ENCODE measurements at places on chromosomes 6 and 20. TPM values are rescaled to one million over a fixed set of nuclear protein-coding genes. Genes with fewer than 3 reads are reported as not detected.

GRCh38 chr6:15357782-15358181, 111.9 kb downstream of the JARID2 start:
- H3K27ac ChIP-seq: no peak overlapping the region
- H3K36me3 ChIP-seq: no peaks in the 10 kb centered on the region
- no peaks in the 10 kb centered on the region for H3K27me3 ChIP-seq
- H3K4me1 ChIP-seq: peaks cover 70% of the 10 kb centered on the region
- H3K4me3 ChIP-seq: no peak overlapping the region
- DNase-seq: no peak

DNA sequence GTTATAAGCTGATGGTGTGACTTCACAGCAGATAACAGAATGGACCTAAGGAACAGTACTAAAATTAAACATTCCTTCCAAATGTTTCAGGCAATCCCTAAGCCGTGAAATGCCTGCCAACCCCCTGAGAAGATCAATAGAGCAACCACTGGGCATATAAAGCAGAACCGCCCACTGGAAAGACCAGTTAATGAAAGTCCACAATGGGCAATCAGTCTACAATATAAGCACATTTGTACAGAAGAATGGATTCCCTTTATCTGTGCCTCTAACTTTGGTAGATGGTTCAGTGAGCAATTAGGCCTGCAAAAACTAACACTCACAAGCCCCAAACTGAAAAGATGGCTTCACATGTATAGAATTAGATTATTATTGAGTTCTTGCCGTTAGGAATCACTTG, 286.6 kb downstream of the UBE3D start:
- no peaks in the 10 kb centered on the region for H3K36me3 ChIP-seq
- H3K4me1 ChIP-seq: no peaks in the 10 kb centered on the region
- no peaks in the 10 kb centered on the region for H3K27me3 ChIP-seq
- DNase-seq: no peak
- no peak overlapping the region for H3K4me3 ChIP-seq
- no peak overlapping the region for H3K27ac ChIP-seq

- H3K4me3 ChIP-seq: no peak overlapping the region
- no peaks in the 10 kb centered on the region for H3K36me3 ChIP-seq
- H3K27ac ChIP-seq: no peak overlapping the region
These were observed 55.9 kb downstream of the RREB1 start for GRCh38 chr6:7163661-7164071.

DNA sequence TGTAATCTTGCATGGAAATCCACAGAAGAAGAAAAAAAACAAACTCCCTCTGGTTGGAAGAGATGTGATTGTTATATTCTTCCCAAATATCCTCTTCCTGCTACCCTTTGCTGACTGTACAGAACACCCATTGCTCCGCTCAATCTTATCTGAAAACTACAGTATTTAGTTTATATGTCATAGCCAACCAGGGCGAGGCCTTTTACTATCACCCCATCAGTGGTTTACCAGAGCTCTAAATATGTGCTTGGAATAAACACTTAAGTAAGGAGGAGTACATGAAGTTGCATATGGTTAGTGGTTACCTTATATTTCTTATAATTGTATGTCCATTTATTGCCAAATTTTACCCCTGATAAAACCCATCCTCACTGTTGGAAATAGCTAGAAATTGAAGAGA, 12.2 kb downstream of the PRL start:
- no peaks in the 10 kb centered on the region for H3K27me3 ChIP-seq
- no peak overlapping the region for H3K27ac ChIP-seq
- H3K4me1 ChIP-seq: no peaks in the 10 kb centered on the region
- H3K36me3 ChIP-seq: no peaks in the 10 kb centered on the region
- no peak overlapping the region for H3K4me3 ChIP-seq
- no peak for DNase-seq

GRCh38 chr6:41257369-41258195, 28.9 kb downstream of the TREM1 start:
- no peak for DNase-seq
- H3K27me3 ChIP-seq: peaks cover 5% of the 10 kb centered on the region
- no peaks in the 10 kb centered on the region for H3K36me3 ChIP-seq
- peaks cover 4% of the 10 kb centered on the region for H3K4me1 ChIP-seq
- H3K4me3 ChIP-seq: no peak overlapping the region

DNA sequence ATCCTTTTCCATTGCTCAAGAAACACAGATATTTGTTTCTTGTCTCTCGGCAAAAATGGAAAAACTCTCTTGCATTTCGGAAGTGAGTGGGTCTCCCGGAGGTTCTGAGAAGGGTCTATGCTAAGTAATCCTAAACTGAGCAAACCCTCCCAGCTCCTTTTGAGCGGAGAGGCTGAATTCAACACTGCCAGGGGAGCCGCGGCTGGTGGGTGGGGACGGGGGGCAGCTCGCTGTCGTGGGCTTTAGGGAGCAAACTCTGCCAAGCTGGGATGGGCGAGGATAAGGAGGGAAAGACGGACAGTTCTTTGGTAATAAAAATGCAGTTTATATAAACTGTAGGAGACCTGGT, 211.4 kb downstream of the FOXC1 start:
- no peaks in the 10 kb centered on the region for H3K27me3 ChIP-seq
- DNase-seq: no peak
- H3K27ac ChIP-seq: peak overlapping the region; percentile 51
- H3K4me1 ChIP-seq: peaks cover 37% of the 10 kb centered on the region

GRCh38 chr20:63090052-63090451, 83.3 kb upstream of the BHLHE23 start:
- no peak overlapping the region for H3K4me3 ChIP-seq
- no peaks in the 10 kb centered on the region for H3K4me1 ChIP-seq
- peaks cover 100% of the 10 kb centered on the region for H3K27me3 ChIP-seq
- no peaks in the 10 kb centered on the region for H3K36me3 ChIP-seq

- no peaks in the 10 kb centered on the region for H3K27me3 ChIP-seq
- H3K4me1 ChIP-seq: no peaks in the 10 kb centered on the region
- no peaks in the 10 kb centered on the region for H3K36me3 ChIP-seq
These were observed 48.2 kb downstream of the CENPW start for GRCh38 chr6:126388104-126388598.

- no peaks in the 10 kb centered on the region for H3K36me3 ChIP-seq
- H3K27ac ChIP-seq: no peak overlapping the region
- no peaks in the 10 kb centered on the region for H3K27me3 ChIP-seq
- H3K4me3 ChIP-seq: no peak overlapping the region
- no peak for DNase-seq
- H3K4me1 ChIP-seq: no peaks in the 10 kb centered on the region
These were observed 96.4 kb downstream of the RPS12 start for GRCh38 chr6:132910759-132911158.

- no peak overlapping the region for H3K4me3 ChIP-seq
- no peak overlapping the region for H3K27ac ChIP-seq
- no peaks in the 10 kb centered on the region for H3K27me3 ChIP-seq
- H3K4me1 ChIP-seq: peaks cover 11% of the 10 kb centered on the region
- no peak for DNase-seq
- H3K36me3 ChIP-seq: no peaks in the 10 kb centered on the region
These were observed 24.9 kb downstream of the SLC22A23 start for GRCh38 chr6:3431994-3432393.

The FAXC gene
- total RNA-seq: 0.49 TPM

The DUSP15 gene
- 5.1 TPM for total RNA-seq

Data from left ventricle myocardium inferior (tissue), 1 donor.